ENCODE measurements at places on chromosomes 3 and 15. TPM values are rescaled to one million over a fixed set of nuclear protein-coding genes. Genes with fewer than 3 reads are reported as not detected.

- no peak for DNase-seq
Observed at GRCh38 chr3:49680493-49681231, 6.5 kb downstream of the APEH start.

GRCh38 chr3:39445927-39446326 is 21.6 kb upstream of the MOBP start:
- DNase-seq: no peak

DNA sequence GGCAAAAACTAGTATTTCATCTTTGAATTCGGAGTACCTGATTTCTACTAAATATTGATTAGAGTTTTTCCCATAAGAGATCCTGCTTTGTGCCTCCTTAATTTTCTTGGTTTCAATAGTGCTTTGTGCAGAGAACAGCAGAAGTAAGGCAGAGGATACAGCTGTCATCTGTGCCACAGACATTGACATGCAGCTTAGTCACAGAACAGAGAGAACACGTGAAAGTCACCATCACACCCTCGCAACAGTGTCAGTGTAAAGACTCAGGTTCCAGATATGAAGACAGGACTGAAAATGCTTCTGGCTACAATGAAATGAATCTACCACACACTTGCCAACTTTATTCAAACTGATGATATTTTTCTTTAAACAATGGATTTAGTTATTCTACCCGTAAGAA is 942.8 kb upstream of the CFAP20DC start:
- no peak for DNase-seq

- DNase-seq: peak; percentile 83
Observed at GRCh38 chr15:43776718-43777266, at the start of gene ELL3. ELL3 (minus strand) TSS chr15:43776966; CDS start chr15:43776901, 65 bp downstream.

GRCh38 chr15:72200395-72201237 is 3.0 kb upstream of the GRAMD2A start:
- DNase-seq: no peak

The ZMAT3 gene
- total RNA-seq: 17.1 TPM

The SPINK8 gene
- total RNA-seq: not detected

The GRK7 gene
- total RNA-seq: not detected

The HTR3E gene
- total RNA-seq: not detected

All from left cardiac atrium (tissue), 4 donors.